ENCODE measurements at places on chromosomes 4 and X.

DNA sequence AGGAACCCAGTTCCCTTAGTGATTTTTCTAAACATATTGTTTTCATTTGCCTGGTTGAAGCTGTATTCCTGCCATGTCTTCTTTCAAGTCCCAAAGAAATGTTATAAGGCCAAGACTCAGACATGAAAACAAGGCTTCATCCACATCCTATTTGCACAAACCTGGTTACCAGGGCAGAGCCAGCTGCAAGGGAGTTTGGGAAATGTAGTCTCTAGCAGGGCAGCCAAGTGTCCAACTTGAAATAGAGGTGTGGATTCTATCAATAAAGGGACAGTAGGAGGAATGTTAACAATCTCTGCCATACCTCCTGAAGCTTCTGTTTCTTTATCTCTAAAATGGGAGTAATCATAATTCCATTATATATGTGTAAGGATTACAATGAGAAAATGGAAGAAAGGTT is 56.6 kb downstream of the INTS12 start:
- DNase-seq, result no peak

DNA sequence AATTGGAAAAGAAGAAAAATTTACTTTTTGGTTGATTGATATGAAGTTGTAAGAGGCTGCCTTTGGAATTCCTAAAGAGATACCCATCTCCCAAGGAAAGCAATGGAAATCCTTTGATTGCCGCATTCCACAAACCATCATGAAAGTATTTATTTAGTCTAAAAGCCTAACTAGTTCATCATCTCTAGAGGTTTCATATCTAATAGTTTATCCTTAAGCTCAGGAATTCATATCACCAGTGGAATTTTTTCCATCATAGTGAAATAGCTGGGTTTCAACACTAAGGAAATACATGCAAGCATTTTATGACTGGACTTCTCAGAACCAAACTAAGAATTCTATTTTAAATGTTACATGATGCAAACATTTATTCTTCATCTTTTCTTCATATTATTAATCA is 144.9 kb downstream of the FBXO8 start:
- DNase-seq, result no peak

DNA sequence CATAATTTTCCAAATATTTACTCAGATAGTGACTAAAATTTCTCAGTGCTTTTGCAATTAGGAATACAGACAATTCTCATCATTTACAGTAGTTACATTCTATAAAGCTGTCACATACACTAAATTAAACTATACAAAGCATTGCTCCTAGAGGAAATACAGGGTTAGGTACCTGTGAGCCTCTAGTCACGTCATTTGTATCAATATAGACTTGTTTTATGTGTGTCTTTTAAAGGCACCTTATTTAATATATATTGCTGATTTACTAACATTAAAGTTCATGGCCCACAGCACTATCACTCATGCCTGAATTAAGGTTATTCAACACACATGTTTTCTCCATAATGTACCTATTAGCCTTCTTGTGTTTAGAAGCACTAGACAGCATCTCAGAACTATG is 78.7 kb downstream of the PABPC4L start:
- no peak for DNase-seq

DNA sequence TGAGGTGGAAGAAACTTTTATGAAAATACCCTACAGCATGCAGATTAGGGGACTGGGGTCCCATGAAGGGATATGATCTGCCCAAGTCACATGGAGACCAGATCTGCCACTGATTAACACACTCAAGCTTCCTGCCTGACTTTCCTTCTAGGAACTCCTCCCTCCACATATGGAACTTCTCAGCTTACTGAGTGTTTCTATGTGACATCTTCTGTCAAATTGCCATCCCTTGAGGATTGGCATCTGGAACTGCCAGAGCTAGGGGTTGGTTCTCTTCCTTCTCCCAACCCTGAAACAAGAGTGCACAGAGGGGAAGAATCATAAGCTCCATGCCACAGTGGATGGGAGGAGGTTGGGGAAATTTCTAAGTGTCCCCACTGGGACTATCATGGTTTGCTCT is 150.6 kb upstream of the MBNL3 start:
- no peak for DNase-seq

DNA sequence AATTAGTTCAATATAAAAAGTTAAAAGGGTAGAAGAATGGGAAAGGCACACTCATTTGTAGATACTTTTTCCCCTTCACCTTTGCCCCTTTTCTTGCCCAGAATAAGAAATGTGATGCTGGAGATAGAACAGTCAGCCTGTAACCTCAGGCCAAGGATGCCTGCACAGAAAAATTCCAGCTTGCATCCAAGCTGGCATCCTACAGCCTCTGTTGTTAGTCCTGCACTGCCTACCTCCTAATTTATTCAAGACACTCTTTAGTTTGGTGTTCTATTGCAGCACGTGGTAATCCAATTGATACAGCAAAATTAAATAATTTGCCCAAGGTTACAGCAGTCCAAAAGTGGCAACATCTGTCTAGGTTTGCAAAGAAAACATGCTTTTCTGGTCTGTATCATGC is 9.7 kb upstream of the USO1 start:
- DNase-seq, result no peak

DNA sequence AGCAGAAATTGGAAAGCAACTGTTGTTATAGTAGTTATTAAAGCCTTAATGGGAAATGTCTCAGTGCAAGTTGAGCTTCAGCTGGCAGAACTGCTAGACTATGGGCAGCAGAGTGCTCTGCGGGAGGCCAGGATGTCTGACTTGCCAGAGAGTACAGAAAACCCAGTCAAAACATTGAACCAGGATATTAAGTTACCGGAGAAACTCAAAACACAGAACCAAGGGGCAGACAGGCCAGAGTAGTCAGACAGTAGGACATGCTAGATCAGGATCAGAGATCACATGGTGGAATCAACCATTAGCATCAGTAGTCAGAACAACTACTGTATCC is 72.9 kb upstream of the TNIP3 start:
- DNase-seq, result no peak

- no peak for DNase-seq
These were observed 30.8 kb downstream of the GPM6B start for GRCh38 chrX:13786048-13786447.

- no peak for DNase-seq
These were observed 867.4 kb downstream of the TECRL start for GRCh38 chr4:63541828-63542227.

Measured in activated T-helper 1 cell treated with anti-CD3 and anti-CD28 coated beads, Interleukin-12 subunit alpha, Interleukin-12 subunit beta, Interleukin-2, Interleukin-4 antibody, amounts not matched to agents 30 ng/mL and 10 ng/mL and 1 ng/mL, durations not matched to agents 14 hours and 24 hours and 36 hours (primary cell).